Neural crest cell (in vitro differentiated cells): ENCODE measurements at places on chromosomes 3 and 15.
A peak's percentile ranks its signal among the peaks of the same experiment; 100 is the strongest.

GRCh38 chr3:146581080-146581601 is 24.0 kb downstream of the PLSCR5 start:
- no peak for DNase-seq

DNA sequence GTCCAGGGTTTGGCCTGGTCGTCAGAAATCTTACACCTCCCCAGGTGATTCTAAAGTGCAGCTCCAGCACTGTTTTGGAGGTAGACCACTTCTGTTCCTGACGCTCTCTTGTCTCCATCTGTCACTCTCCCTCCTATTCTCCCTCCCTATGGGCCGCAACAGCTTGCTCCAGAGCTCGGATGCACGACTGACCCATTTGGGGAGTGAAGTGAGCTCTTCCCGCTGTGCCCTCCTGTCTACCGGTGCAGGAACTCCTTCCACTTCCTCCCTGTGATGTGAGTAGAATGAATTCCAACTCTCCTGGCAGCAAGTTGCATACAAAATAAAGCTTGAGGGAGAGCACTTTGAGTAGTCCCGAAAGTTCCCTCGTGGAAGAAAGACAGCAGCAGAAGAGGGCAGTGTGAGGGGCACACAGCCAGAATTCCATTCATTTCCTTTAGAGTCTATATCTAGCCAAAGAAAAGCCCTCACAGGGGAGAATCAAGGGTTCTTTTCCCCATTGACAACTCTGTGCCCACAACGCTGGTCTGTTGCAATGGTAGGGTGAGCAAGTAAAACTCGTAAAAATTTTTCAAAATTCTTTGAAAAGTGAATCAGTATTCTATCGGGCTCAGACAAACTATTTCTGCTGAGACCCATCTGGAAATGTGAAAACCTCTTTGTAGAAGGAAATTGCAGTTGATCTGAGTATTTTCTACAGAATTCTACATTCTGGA is 39.9 kb upstream of the BDH1 start:
- DNase-seq = no peak

- DNase-seq = peak; percentile 95
These were observed 35.8 kb downstream of the CPN2 start for GRCh38 chr3:194315088-194315964.

GRCh38 chr3:65850261-65850660 is 188.5 kb downstream of the MAGI1 start:
- no peak for DNase-seq

GRCh38 chr3:38111201-38111600 is 25.7 kb downstream of the ACAA1 start:
- no peak for DNase-seq

DNA sequence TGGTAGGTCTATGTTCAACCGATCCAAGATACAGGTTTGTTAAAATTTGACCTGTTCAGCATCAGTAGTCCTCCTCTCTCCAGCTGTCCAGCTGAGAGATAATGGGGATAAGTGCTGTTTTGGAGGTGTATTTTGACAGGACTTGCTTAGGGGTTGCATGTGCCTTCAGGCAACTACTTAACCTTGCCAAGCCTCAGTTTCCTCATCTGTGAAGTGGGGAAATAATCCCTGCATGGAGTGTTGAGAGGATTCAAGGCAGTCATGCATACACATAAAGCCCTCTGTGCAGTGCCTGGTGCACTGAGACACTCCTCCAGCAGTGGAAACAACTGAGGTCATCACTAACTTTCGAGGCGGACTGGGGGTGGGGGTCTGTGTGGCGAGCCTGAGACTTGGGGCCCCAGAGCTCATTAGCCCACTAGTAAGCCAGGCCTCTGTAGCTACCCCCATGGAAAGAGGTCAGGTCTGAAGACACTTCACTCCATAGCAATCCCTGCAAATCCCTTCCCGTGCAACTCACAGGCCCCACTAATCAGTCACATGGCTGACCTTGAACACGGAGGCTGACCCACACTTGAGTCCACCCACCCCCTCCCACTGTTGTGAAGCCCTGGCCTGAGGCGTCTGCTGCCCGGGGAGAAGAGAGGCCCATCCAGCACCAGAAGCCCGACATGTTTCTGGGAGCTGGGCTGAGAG is 25.9 kb upstream of the SLC6A6 start:
- DNase-seq = no peak

DNA sequence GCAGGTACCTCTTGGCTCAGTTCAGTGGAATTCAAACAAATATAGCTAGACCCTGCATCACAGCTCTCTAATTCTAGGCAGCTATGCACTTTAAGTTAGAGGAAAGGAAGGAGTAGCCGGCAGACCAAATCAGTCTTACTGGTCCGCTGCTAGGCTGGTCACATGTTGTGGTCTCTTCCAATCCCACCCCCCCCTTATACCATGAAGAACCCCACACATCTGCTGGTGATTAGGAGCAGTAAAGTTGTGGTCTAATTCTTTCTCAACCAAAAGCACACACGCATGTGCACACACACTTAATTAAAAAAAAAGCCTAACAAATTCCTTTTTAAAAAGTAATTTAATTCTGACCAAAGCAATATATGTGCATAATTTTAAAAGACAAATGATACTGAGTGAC is 16.7 kb upstream of the SH3GL3 start:
- no peak for DNase-seq

DNA sequence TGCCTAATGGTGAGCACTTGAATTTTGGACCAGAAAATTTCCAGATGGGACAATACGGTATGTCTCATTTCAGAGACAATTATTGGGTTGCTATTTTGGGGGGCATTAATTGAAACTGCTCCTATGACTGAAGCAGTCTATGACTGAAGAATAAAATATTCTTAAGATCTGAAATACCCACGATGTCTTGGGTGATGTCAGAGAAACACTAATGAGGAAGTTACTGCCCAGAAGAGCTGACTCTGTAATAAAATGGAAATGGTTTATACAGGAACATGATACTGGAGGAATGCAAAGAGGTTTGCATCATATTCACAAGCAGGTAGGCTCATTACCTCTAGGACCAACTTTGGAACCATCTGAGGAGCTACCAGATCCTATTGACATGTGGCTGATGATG is 68.7 kb downstream of the IL12A start:
- DNase-seq = no peak

DNA sequence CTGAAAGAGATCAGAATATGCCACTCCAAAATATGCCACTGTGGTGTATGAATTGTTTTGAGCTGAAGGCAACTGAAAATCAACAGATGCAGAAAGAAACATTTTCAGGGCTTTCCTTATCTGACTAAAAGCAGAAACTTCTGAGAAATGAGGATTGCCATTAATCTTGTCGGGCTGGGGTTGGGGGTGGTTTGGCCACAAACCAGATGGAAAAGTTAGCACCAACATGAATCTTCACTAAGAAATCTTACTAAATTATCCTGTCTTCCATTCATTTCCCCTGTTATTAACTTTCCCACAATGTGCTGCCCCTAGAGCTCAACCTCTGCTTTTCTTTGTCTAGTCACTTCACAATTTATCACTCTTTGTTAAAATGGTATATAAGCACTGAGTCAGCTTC is 229.9 kb upstream of the GADL1 start:
- no peak for DNase-seq

- no peak for DNase-seq
These were observed 188.8 kb downstream of the TAFA4 start for GRCh38 chr3:68743521-68743920.

GRCh38 chr3:186162221-186162620 is 53.3 kb upstream of the ETV5 start:
- no peak for DNase-seq

GRCh38 chr3:195809291-195809785 is 2.4 kb downstream of the MUC4 start:
- DNase-seq = no peak

DNA sequence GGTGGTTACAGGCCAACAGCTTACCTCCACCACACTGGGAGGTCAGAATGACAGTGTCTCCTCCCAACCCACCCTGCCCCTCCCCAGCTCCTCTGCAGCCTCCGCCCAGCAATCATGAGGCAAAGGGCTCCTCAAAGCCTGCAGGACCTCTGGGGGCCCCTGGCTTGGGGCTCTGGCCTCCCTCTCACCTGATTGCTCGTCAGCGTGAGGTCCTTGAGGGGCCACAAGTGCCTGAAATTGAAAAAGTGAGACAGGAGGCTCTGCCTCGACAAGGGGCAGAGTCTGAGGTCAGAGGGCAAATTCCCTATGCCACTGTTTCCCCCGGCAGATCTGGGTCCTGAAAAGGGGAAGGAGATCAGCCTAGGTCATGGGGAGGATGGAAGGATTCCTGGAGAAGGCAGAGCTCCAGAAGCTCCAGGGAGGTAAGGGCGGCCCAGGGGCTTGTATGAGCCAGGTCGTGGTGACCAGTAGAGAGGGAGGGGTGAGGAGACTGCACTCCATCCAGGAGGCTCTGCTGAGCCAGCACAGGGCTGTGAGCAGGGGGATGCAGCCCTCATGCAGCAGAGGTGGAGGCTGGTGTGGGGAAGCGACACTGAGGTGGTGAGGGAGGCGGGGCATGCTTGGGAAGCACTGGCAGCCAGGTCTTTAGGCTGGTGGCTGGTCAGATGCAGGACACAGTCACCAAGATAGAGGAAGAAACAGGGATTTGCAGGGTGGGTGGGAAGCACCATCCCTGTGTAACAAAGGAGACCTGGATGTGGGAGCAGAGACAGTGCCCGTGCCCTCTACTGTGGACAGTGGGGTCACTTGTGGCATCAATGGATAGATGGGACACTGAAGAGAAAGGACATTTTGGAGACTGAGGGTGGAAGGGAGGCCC is 20.1 kb downstream of the ALS2CL start:
- DNase-seq = no peak

GRCh38 chr3:10983219-10983916 is 9.2 kb upstream of the SLC6A1 start:
- peak; percentile 38 for DNase-seq

- no peak for DNase-seq
These were observed 6.5 kb downstream of the GPR160 start for GRCh38 chr3:170044271-170044670.

DNA sequence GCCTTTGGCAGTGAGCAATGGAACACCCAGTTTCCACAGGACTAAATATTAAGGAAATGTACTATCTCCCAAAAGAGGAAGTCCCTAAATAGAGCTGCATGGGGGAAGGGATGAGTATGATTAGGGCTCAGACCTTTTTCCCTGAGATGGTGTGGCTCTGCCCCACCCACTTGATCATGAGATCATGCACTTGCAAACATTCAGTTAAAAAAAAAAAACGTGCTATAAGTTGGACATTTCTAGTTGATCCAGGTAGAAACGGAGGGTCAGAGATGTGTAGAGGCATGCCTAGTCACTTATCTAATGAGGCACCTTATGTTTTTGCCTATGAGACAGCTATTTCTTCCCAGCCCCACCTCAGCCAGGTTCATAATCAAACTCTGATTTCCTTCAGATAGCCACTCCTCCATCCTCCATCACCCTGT is 24.5 kb upstream of the SSR3 start:
- DNase-seq = no peak

DNA sequence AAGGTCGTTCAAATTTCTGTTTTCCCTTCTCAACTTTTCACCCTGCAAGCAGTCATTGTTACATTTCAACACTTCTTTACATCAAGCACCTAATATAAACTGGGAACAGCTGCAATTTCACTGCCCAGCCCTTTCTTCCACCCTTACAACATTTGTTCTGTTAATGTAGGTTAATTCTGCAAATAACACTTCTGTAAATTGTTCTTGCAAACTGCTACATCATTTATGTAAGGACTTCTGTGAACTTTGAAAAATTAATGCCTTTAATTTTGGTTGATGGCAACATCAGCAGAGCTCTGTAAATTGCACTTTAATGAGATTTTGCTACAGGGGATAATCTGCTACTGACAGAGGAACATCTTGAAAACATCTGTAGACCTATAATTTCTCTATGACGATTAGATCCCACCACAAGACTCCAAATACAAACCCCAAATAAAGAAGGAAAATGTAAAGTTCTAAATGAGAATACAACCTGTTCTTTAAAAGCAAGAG is 93.5 kb downstream of the ZIC4 start:
- no peak for DNase-seq

GRCh38 chr15:96326328-96327154 is 4.0 kb upstream of the NR2F2 start:
- DNase-seq = no peak

DNA sequence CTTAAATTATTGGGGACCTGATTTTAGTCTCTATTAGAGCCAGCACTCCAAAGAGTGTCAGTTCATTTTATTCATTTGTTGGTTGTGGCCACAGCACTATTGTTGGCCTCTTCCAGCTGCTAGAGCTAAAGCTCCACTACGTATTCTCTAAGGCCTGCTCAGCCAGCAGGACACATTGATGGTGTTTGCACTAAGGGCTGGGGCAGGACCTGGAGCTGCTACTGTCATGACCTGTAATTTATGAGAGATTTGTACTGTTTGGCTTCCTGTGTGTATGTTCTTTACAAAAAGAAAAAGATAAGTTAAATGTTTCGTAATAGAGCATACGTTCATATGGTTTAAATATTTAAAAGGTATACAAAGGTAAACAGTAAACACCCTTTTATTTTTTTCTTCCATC is 8.1 kb downstream of the GFM1 start:
- DNase-seq = no peak

- peak; percentile 18 for DNase-seq
These were observed 83.3 kb downstream of the ADCY5 start for GRCh38 chr3:123365450-123366143.

GRCh38 chr15:39698444-39699390 is 83.9 kb downstream of the FSIP1 start:
- no peak for DNase-seq

DNA sequence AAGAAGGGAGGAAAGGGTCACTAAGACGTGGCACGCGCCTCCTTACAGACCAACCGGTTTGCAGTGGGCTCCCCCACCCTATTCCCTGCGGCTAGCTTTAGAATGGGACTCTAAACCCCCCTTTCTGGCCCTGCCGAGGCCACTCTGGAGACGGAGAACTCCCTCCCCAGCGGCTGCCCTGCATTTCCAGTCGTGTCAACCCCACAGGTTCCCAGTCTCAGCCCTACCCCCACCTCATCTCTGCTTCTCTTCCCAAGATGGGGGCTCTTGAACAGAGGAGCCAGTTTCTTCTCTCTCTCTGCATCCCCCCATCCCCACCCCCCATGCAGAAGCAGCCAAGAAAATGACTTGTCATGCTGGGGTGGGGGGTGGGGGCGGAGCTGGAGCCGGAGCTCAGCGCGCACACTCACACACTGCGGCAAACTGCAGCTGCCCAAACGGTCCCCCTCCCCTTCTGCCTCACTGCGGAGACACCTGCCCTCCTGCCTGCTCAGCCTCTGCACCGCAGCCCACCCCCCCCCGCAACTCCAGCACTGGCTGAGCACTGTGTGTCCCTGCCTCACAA is 871 bp downstream of the MAP1A start:
- DNase-seq = peak; percentile 17

GRCh38 chr3:57152151-57153143 is 12.7 kb downstream of the IL17RD start:
- peak; percentile 55 for DNase-seq

GRCh38 chr15:38535491-38536200 is 29.0 kb downstream of the RASGRP1 start:
- DNase-seq = no peak

DNA sequence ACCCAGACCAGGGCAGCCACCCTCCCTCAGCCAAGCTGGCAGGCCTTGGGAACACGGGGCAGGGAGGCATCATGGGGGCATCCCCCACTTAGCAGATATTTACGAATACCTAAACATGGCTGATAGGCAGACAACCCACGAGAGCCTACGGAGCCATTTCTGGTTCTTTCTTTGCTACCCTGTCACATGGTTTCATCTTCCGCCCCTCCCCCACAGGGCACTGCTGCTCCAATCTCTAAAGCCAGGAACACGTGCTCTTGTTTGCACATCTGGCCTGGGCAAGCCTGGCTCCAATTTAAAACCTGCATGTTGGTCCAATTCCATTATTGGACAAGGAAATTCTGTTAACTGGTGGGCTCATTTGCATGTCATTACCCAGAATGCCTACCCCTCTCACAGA is 447.4 kb upstream of the NR2F2 start:
- DNase-seq = no peak

- no peak for DNase-seq
These were observed 8.4 kb downstream of the CX3CR1 start for GRCh38 chr3:39271363-39271914.
